ENCODE measurements at places on chromosomes 16 and 17. TPM values are rescaled to one million over a fixed set of nuclear protein-coding genes. Genes with fewer than 3 reads are reported as not detected.

- no peak for DNase-seq
Observed at GRCh38 chr17:80769936-80770625, 221.6 kb upstream of the CHMP6 start.

GRCh38 chr16:47477679-47478078 is 16.5 kb downstream of the PHKB start:
- no peak for DNase-seq

DNA sequence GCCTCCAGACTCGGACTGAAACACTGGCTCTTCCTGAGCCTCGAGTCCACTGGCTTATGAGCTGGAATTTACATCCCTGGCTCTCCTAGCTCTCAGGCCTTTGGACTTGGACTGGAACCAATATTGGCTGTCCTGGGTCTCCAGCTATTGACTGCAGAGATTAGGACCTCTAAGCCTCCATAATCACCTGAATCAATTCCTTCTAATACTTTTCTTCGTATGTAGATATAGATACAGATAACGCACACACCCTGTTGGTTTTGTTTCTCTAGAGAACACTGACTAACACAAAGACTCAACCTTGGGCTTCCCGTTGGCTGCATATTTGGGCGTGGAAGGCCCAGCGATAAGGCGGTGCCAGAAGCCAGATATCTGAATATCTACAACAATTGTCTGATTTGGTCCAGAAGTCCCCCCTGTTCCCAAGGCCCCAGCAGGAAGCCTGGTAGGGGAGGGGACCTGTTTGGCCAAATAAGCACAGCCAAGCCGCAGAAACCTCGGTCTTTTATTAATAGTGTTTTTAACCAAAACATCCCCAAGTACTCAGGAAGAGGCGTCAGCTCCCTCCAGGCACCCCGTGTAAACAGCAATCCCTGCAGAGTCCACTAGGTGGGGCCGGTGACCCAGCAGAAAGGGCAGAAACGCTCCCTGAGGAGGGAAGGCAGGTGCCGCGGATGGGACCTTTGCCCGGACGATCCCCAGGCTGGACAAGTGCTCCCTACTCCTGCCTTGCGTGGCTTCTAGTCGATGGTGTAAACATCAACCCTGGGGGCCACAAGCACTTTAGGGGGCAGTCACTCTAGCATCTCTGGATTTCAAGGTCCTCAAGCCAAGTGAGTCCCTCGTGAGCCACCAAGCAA is 57.0 kb downstream of the ABR start:
- peak; percentile 47 for DNase-seq

DNA sequence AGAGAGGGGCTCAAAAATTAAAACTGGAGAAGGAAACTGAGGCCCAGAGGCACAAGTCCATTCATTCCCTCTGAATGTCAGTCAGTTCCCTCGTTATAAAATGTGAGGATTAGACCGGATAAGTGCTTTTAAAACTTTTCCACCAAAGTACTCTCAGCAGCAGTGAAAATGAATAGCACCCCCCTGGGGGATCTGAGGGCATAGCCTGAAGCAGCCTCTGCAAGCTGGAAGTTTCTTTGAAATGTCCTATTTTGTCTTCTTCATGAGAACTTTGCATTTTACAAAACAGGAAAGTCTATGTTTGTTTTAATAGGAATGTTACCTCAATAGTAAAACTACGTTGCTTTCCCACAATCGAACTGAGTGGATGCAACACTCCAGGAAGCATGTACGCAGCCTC is 273.0 kb downstream of the CEP112 start:
- no peak for DNase-seq

GRCh38 chr16:27759301-27759871 is 209.4 kb downstream of the KATNIP start:
- no peak for DNase-seq

DNA sequence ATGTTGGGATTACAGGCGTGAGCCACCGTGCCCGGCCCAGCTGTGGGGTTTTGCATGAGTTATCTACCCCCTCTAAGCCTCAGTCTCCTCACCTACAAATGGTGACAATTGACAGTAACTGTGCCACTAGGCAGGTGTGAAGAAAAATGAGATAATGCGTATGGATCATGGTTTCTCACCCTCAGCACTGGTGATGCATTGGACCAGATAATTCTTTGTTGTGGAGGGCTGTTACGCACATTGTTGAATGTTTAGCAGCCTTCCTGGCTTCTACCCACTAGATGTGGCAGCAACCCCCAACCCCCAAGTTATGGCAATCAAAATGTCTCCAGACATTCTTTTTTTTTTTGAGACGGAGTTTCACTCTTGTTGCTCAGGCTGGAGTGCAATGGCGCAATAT is 9.0 kb upstream of the HAPSTR1 start:
- DNase-seq, result no peak

DNA sequence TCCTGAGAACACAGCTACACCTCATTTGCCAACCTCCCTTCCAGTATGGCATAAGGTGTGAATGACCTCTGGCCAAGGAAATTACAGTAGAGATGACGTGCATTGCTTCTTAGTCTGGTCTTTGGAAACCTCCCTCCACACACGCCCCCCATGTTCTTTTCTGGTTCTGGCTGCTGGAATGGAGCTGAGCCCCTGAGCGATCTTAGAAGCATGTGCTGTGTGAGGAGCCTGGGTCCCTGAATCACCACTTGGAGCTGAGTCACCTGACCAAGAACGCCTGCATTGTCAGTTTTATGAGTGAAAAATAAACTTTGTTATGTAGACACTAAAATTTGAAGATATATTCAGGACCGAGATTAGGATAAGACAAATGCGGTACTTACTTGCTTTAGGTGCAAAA is 51.4 kb downstream of the HS3ST3A1 start:
- DNase-seq, result no peak

DNA sequence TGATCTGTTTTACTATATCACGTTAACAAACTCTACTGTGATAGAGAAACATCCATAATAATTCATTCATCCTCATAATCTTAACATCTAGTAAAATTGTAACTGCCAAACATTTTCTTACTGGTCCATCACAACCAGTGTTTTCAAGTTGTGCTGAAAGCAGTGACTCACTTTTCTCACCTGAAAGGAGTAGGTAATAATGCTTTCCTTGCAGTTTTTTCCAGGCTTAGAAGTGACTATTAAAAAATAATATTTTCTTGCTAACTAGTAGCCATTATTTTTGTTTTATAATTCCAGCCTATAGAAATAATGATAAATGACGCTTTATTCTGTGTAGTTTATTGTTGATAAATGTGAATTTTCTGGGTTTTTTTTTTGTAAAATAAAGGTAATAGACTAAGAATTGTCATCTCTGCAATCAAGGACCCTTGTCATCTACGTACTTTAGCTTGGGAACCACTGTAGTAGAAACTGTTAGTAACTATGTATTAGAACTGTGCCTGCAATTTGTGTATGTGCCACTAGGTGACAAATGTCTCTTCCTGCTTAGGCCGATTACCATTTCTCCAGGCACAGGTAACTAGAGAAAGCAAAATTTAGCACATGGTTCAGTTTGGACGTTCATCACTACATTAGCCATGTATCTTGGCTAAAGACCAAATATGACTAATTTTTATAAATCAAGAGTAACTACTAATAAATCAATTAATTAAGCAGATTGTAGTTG is 409.4 kb upstream of the ERCC4 start:
- DNase-seq, result no peak

GRCh38 chr16:30535777-30536190 is 1.1 kb upstream of the ZNF747 start:
- peak; percentile 64 for DNase-seq

DNA sequence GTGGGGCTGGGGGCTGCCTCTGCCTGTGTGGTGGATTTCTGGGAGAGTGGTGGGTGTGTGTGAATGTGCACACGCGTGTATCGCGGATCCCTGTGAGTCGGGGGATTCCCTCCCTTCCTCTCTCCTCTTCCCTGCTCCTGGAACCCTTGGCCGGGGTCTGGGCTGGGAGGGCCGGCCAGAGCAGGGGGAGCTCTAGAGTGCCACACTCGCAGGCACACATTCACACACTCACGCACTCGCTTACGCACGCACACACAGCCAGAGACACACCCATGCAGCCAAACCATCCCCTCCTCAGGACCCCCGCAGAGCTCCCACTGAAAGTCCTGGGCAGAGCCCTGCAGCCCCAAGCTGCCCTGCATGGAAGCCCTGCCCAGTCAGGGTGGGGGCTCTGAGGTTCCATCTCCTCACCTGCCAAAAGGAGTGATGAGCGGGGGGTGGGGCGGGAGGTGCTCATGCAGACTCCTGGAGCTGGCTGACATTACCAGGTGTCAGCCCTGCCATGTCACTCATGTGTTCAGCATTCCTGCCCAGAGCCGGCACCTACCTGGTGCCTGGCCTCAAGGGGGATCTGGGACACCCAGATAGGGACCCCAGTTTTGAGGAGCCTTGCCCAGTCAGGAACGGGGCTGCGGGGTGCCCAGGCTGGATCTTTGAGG is 1.9 kb downstream of the NECAB2 start:
- no peak for DNase-seq

GRCh38 chr16:46772463-46772862 is 24.3 kb upstream of the MYLK3 start:
- DNase-seq, result no peak

DNA sequence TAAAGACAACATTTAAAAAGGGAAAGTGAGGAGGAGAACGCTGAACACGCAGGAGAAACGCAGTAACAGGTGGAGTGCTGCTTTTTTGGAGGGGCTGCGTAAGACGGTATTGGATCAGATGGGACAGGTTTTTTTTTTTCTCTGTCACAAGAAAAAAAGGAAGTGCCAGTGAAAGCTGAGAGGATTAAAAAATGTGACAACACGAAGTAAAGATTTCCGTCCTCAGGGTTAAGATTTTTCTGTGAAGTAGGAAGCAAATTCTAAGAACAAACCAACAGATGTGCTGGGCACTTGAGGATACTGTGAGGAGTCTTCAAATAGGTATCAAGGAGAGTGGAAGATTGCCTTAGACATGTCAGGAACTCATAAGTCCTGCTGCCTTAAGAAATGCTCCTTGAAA is 5.8 kb upstream of the ABCA9 start:
- no peak for DNase-seq

DNA sequence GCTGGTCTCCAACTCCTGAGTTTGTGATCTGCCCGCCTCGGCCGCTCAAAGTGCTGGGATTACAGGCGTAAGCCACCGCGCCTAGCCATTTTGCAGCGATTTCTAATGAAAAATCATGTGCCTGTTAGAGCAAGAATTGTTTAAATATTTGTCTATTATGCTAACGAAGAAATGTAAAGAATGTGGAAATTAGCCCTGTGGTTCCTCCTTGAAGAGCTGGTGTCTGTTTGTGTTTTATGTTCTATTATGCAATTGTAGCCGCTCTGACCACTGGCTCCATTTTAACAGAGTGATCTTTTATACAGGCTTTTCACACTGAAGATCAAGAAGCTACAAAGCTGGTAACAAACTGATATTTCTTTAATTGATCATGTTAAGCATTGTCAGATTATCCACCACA is 217.3 kb downstream of the USP22 start:
- DNase-seq, result no peak

DNA sequence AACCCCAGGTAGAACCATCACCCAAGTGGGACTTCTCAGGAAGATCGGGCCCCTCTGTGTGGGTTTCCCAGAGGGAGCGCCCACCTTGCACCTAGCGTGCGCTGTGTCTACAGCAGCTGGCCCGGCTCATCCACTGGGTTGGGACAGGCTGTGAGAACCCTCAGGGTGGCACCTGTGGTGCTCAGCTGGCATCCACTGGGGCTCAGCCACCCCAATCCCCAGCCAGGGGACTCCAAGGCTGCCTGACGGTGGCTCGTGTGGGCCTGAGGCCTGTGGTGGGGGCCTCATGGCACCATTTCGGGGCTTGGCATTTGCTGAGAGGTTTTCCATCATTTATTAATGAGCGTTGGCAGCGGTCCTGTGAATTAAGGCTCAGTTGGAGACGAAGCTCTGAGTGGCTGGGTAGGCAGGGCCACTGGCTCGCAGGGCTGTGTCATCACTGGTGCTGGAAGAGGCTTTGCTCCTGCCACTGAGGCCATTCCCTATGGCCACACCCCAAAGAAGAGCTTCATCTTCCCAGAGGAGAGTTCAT is 28.5 kb downstream of the CACNG4 start:
- no peak for DNase-seq

DNA sequence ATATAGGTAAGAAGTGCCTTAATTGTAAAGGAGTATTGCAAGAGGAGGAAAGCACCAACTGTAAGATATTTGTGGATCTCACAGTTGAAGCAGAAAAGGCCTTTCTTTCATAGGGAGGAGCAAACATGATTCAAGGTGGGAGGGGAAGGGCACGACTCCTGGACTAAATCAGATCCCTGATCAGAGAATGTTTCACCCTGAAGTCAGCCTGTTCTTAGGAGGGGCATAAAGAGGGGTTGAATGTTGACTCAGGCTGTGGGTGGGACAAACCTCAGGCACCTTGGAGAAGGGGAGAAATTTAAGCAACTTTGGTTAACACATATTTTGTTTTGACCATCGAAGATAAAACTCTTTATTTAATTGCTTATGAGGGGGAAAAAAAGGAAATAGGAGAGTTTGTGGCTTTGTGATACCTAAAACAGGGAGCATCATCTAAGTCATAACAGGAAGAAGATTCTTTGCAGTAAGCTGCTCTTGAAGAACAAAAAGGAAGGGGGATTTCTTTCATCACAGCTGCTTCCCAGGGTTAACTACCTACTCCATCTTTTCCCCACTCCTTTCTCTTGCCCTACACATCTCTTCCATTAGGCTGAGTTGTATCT is 158.6 kb upstream of the ZNF267 start:
- no peak for DNase-seq

DNA sequence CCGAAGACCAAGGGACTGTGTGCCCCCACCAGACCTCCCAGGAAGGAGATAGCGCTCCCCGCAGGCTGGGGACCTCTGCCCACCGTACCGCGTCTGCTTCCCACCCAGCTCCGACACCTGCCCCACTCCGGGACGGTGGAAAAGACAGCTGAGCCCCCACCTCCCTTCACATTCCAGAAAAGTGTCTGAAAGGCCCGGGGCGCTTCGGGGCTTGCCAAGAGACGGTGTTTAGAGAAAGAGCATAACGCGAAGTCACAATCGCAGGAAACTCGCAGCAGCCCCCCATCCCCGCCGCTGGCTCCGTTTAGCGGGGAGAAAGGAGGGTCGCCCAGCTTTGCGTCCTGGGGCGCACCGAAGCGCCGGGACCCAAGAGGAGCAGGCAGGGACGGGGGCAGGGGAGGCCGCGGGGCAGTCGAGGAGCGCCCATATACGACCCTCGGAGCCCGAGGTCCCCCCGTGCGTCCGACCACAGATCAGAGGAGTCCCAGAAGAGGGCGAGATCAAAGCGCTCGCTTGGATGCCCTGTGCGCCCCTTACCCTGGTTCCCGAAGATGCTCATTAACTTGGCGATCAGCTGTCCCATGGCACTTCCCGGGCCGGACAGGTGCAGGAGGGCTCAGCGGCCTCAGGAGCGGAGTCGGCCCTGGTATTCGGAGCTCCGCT is 652 bp downstream of the ARL5C start:
- no peak for DNase-seq

The GRAPL gene
- 1.2 TPM for polyA plus RNA-seq

The KATNIP gene
- 9.4 TPM for polyA plus RNA-seq

The SPATA32 gene
- not detected for polyA plus RNA-seq

The PRSS33 gene
- polyA plus RNA-seq, result not detected

The TPSG1 gene
- polyA plus RNA-seq, result 0.71 TPM

The TMED6 gene
- polyA plus RNA-seq, result 0.09 TPM

The CDK5RAP3 gene
- polyA plus RNA-seq, result 117 TPM

The SCNN1G gene
- 0.61 TPM for polyA plus RNA-seq

The RAB11FIP3 gene
- 57.0 TPM for polyA plus RNA-seq

The NHLRC4 gene
- polyA plus RNA-seq, result 1.8 TPM

The TSNAXIP1 gene
- 2.0 TPM for polyA plus RNA-seq

The RCVRN gene
- polyA plus RNA-seq, result 0.48 TPM

The KRT222 gene
- 0.65 TPM for polyA plus RNA-seq

The FNDC8 gene
- polyA plus RNA-seq, result 0.05 TPM

All from urinary bladder (tissue), 4 donors.